ENCODE measurements at places on chromosomes 2 and 18.

- DNase-seq = no peak
These were observed 296.9 kb upstream of the NCKAP5 start for GRCh38 chr2:133865141-133865540.

DNA sequence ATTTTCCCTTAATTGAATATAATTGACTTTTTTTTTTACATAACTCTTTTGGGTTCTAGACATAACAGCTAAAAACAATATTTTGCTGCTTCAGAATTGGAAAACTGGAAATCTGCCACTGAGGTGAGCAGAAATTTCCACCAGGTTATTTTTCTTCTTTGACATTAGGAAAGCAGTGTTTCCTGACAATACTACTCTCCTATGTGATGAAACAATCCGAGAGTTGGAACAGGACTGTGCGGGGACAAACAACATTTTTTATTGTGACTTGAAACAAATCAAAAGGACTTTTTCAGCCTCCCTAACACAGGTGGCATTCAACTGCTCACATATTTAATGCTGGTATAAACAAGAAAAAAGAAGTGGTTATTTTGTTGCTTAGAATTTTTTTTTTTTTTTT, 237.2 kb downstream of the RNF152 start:
- no peak for DNase-seq

- no peak for DNase-seq
These were observed 467.5 kb downstream of the FBXO15 start for GRCh38 chr18:73679941-73680712.

DNA sequence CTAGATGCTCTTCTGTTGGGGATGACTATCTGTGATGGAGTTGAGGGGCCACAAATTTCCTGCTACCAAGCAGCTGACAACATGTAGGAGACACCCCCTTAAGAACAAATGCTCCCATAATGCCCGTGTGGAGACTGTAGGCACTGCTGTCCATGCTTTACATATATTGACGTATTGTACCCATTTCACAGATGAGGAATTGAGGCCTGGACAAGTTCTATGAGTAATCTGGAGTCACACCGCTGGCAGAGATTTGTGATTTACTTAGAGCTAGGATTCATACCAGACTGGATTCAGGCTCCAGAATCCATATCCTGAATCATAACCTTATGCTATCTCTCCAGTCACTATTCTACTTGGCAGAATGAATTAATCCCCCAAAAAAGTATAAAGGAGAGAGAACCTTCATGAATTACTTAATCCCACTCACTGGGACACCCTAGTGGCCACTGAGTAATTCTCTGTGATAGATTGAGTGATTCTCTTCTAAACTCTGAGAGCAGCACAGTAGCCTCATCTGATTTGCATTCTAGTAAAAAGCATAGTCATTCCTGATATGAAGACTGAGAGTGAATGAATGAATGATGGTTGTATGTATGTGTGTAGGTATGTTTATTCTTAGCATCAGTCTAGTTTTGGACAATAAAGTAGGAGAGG, 460.7 kb upstream of the MEIS1 start:
- DNase-seq = no peak

GRCh38 chr2:233350708-233351107, 3.6 kb upstream of the DGKD start:
- DNase-seq = no peak

DNA sequence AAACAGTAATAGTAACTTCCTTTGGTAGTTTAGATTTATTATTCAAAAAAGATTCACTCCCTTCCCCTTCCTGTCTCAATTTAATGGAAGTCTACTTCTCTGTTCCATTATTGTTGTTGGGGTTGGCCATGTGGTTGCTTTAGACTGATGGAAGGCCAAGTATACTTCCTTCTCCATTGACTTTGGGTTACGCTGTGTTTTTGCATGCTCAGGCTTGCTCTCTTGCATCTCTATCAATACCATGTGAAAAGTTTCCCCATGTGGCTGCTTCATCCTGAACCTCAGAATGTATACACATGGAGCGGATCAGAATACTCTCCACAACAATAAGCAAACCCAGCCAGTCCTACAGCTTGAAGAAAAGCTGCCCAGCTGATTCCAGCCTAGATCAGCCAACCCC, 20.3 kb downstream of the CFAP210 start:
- DNase-seq = no peak

GRCh38 chr2:177471990-177472389, 79.4 kb downstream of the AGPS start:
- DNase-seq = no peak

DNA sequence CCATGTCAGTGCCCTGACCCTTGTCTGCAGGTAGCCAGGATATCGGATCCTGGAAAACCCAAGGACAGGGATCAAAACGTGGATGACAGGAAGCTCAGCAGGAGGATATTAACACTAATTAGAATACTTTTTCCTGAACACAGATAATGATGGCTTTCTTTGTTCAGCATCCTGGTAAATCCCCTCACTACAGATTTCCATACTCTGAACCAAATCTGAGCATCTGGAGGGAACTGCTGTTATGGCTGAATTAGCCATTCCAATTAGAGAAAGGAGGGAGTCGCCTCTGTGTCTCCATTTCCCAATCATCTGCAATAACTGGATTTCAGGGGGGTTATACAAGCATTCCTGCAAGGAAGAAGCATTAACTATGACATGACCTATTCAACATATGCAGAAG, 24.4 kb downstream of the CXCR4 start:
- DNase-seq = no peak

GRCh38 chr2:8193146-8193545, 488.7 kb upstream of the ID2 start:
- no peak for DNase-seq
